ENCODE measurements at places on chromosomes 16 and 17. TPM values are rescaled to one million over a fixed set of nuclear protein-coding genes. Genes with fewer than 3 reads are reported as not detected.

DNA sequence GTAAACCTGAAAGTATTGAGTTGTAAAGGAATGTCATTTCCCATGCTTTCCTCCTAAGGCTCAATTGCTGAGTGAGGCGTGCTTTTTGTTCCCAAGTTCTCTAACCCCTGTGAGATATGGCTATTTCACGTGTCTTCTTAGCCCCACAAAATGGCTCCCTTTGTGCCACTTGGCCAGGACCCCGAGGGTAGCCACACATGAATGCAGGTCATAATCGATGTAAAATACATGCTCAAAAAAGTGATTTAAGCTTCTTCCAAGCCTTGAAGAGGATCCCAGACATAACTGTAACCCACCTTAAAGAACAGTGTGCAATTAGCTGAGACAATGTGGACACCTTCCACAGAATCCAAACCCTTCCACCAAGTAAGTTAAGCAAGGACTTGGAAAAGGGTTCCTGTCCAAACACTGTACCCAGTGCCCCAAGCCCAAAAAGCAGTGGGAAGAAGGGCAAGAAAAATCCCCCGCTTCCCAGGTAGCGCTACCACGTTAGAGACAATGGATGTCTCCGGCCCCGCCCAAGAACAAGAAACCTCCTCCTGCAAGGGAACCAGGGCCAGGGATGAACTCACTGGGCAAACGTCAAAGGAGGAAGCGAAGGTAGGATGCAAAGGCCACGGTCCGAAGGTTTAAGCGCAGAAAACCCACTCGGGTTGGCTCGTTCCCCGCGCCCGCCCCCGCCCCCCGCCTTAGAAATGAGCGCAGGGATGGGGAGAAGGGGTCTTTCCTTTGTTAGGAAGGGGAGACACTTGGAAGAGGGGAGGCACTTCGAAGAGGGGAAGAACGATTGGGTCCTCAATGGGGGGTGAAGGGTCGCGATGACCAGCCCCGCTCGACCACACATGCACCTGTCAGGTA lies 1.2 kb downstream of the JPT1 start:
- DNase-seq = peak; percentile 72

GRCh38 chr17:48543107-48543853 lies 1.6 kb downstream of the HOXB2 start:
- DNase-seq = no peak

DNA sequence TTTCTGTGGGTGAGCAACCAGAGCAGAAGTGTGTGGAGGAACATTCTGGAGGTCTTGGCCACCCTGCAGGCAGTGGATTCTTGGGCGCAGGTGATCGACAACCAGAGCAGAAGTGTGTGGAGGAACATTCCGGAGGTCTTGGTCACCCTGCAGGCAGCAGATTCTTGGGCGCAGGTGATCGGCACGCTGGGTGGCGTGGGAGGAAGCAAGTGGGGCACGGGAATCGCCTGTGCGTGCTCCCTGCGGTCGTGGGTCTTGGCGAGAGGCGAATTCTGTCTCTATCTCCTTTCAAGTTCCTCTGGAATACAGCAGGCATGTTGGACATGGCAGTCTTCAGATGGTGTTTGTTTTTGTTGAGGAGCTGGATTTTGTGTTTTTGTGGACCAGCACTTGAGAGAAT lies 30.7 kb upstream of the ZNF750 start:
- no peak for DNase-seq

The HBQ1 gene
- 1.7 TPM for total RNA-seq

The ATP1B2 gene
- total RNA-seq = 12.8 TPM

All from cerebellum (tissue), 4 donors.